ENCODE measurements at places on chromosomes 1 and 21. TPM values are rescaled to one million over a fixed set of nuclear protein-coding genes. Genes with fewer than 3 reads are reported as not detected.

Gene EPHA10
- polyA plus RNA-seq: 0.24 TPM

Gene SAMSN1
- 5.0 TPM for polyA plus RNA-seq

Gene RXFP4
- 0.21 TPM for polyA plus RNA-seq

Gene ZNF683
- polyA plus RNA-seq: not detected

Gene TDRKH
- 9.2 TPM for polyA plus RNA-seq

Gene TUT4
- polyA plus RNA-seq: 79.8 TPM

Gene ERO1B
- polyA plus RNA-seq: 16.7 TPM

Gene JAM2
- 13.4 TPM for polyA plus RNA-seq

Gene FCGR3B
- 0.39 TPM for polyA plus RNA-seq

Gene LCE1D
- polyA plus RNA-seq: not detected

Gene SYT14
- polyA plus RNA-seq: 0.32 TPM
